Breast epithelium (tissue), 4 donors: ENCODE measurements at places on chromosomes 7 and 10.
A peak's percentile ranks its signal among the peaks of the same experiment; 100 is the strongest.

DNA sequence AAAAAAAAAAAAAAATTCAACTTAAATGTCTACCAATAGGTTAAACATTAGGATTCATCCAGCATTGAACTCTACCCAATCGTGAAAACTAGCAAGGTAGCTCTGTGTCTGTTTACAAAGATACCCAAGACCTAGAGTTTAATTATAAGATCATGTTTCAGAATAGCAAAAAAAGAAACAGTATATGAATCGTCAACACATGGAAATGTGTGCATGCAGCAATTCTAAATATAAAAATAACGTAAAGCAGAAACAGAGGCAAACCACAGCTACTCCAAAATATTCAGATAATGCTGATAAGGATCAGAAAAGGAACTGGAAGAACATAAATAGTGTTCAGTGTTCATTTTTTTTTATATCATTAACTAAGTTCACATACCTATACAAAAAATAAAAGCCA is 68.7 kb downstream of the AFAP1L2 start:
- no peak for DNase-seq

DNA sequence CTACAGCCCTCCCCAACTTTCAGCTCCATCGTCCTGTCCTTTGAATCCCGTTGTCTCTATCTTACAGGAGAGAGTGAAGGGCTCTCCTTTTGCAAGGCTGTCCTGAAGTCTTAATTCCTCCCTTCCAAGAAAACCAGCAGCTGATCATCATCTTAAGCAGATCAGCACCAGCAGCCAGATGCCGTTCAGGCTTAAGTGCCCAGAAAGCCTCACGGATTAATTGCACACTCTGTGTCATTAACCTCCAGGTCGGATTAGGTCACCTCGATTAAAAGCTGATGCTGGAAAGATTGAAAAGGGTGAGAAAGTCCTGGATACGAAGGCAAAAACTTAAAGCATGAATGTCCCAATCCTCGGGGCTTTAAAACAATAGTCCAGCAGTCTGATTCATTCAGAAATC is 24.8 kb upstream of the ADARB2 start:
- DNase-seq = no peak

GRCh38 chr7:105496521-105496920 is 25.6 kb downstream of the PUS7 start:
- no peak for DNase-seq

DNA sequence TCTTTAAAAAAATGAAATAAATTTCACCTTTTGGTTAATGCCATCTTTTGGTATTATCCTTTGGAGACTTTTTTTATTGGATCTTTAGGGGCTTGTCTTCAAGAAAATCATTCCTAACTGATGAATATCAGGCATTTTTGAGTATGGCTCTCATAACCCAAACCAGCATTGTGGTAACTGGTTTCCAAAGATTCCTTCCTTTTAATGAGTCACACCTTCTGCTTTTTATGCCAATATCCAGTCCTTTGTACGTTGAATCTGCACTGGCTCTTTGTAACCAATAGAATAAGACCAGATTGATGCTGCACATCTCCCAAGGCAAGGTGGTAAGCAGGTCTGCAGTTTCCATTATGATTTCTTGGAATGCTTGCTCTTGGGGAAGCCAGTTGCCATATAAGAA is 89.1 kb downstream of the GPR158 start:
- DNase-seq = no peak

GRCh38 chr7:45185028-45185863 is 27.7 kb downstream of the RAMP3 start:
- DNase-seq = peak; percentile 14

DNA sequence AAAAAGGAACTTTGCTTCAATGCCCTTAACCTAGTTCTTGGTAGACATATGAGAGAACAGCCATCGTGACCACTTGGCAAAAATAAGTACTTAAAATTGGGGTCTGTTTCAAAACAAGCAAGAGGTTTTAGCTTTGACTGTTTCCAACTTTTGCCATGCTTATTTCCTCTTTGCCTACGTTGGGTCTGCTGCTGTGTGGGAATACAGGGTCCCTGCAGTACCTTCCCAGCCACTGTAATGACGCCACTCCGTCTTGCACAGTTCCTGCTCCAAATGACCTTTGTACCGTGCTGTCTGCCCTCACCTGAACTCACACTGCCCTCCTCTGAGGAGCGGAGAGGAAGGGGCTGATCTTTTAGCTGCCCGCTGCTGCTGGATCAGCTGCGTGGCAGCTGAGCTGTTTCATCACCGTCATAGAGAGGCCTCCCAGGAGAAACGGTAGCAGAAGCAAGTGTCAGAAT is 133.1 kb downstream of the MAPK8 start:
- no peak for DNase-seq

DNA sequence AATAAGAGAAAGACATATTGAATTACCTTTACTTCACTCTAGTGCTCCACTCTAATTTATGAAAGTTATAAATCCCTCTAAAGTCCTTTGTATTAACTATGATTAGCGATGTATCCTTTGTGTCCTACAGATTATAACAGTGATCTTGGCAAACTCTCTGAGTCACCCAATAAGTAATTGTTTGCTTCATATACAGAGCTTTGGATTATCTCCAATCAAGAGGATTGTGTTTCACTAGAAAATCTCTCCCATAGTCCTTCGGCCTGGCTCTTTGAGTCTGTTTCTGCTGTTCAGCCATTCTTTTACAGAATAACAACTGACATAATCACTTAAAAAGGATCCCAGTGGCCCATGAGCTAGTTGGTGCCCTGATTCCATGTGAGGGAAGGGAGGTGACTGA is 9.5 kb downstream of the LMOD2 start:
- no peak for DNase-seq

DNA sequence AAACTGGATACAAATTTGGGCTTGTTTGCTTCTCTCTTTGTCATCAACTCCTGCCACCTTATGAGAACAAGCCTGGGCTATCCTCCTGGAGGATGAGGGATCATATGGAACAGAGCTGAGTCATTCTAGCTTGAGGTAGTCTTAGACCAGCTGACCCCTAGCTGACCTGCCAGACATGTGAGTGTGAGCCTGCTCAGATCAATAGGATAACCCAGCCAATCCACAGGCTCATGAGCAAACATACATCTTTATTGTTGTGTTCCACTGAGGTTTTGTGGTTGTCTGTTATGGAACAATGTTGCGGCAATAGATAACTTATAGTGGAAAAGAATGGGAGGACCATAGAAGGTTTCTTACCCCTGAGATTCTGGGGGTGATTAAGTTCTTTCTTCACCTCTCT is 54.5 kb upstream of the FAM180A start:
- no peak for DNase-seq

DNA sequence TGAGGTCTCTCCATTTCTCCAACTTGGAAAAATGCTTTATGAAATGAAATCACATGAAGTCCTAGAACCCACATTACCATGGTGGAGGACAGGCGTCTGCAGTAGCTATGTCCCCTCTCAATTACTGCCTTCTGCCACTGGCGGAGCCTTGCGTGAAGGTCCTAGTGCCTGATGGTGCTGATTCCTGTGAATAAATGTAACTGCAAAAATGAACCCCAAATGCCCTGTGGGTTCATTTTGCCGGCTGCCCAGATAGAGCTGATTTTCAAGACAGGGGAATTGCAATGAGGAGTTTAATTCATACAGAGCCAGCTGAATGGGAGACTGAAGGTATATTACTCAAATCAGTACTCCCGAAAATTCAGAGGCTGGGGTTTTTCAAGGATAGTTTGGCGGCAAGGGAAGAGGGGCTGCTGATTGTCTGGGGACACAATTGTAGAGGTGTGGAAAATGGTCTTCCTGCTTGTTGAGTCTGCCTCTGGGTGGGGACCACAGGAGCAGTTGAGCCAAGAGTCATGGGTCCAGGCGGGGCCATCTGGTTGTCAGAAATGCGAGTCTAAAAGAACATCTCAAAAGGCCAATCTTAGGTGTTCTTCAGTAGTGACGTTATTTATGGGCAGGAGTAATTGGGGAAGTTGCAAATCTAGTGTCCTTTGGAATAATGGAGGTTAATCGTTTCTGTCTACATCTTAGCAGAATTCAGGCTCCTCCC is 13.5 kb downstream of the PRF1 start:
- DNase-seq = no peak

- no peak for DNase-seq
Observed at GRCh38 chr7:113487925-113488731, 369.8 kb upstream of the SMIM30 start.

- DNase-seq = no peak
Observed at GRCh38 chr10:131868436-131868835, 32.4 kb upstream of the PPP2R2D start.

DNA sequence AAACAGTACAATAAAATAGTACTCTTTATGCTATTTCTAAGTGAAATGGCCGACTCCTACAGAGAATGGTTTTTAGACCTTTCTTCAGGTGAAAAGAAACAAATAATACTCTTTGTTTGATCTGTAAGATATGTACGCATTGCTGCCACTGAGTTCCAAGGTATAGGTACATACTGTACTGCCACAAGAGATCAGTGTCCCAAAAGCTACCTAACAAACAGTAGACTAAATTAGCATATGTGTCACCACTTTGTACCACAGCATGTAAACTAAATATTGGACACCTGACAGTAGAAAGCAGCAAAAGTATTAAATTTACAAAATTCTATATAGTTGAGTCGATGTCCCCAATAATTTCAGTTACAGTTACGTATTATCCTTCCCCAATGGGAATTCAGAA is 14.4 kb downstream of the MTPN start:
- DNase-seq = no peak

- no peak for DNase-seq
Observed at GRCh38 chr7:125130173-125130572, 200.5 kb upstream of the POT1 start.

DNA sequence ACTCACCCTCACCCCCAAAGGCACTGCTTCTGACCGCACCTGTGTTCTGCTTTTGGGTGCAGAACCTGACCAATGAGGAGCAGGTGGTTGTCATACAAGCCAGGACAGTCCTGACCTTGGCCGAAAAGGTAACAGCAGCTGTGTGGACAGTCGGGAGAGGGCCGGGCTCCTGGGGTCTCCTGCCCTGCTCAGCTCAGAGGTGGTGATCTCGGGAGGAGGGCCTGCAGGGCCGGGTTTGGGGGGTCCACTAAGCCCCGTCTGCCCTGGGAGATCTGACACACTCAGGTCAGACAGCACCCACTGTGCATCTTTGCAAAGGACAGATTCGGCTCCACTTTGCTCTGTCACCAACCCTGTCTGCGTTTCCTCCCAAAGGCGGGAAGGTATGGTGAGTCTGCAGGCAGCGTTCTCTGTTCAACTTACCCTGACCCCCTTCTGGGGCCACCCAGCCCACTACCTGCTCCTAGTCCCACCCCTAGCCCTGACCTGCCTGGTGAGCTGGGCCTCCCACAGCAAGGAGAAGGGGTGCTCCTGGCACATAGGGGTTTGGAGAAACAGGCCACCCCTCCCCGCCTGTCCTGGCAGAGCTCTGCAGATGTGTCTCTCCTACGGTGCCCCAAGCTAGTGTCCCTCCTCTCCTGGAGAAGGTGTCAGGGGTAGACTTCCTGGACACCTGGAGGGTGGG is 33.7 kb upstream of the DPYSL4 start:
- DNase-seq = no peak

GRCh38 chr10:73881221-73881919 is 7.0 kb upstream of the CAMK2G start:
- no peak for DNase-seq

GRCh38 chr7:151330661-151331060 is 11.0 kb upstream of the NUB1 start:
- DNase-seq = no peak

DNA sequence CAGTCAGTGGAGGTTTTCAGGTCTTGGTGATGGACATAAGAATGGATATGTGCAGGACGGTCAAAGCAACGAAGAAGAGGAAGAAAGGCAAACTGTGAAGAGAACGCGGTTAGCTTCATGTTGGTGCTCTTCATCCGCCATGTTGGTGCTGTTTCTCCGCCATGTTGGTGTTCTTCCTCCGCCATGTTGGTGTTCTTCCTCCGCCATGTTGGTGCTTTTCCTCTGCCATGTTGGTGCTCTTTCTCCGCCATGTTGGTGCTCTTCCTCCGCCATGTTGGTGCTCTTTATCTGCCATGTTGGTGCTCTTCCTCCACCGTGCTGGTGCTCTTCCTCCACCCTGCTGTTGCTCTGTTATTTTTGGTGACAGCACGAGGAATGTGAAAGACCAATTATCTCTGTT is 95.4 kb downstream of the DOCK1 start:
- no peak for DNase-seq

DNA sequence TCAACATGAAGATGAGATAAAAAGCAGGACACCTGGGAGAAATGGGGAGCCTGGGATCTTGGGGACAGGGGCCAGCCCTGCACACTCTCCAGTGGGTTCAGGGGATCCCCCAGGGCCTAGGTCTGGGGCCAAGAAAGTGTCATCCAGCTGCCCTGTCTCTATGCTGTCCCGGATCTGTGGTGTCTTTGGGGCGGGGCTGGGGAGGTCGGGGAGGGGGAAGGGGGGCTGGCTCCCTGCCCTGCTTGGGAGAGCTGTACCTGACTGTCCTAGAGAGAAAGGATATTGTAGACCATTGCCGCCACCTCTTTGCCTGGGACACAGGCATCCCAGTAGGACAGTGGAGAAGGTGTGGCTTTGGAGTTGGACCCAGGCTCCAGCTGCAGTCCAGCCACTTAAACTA is 7.0 kb upstream of the SPACDR start:
- DNase-seq = no peak

GRCh38 chr10:24209432-24209771 is 464 bp downstream of the KIAA1217 start:
- DNase-seq = no peak

DNA sequence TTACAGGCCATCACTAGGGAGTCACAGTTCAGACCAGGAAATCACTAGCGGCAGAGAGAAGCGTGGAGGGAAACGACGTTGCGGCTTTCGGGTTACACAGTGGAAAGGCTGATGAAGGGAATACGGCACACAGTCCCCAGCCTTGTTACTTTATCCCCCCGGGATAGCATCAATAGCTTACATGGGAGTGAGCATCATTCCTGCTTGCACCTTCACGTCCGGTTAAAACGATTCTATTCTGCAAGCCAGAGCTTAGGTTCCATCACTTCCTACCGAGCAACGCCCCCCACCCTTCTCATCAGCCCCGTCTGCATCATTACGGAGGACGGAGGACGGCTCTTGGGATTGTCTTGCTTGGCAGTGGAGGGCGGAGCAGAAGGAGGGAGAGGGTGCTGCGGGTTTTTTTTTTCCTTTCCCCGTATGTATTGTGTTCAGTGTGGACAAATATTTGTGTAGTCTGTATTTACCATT is 124.9 kb downstream of the CLEC2L start:
- no peak for DNase-seq
